HT1080 (cell line): ENCODE measurements at places on chromosomes 11 and 22. TPM values are rescaled to one million over a fixed set of nuclear protein-coding genes. Genes with fewer than 3 reads are reported as not detected.

DNA sequence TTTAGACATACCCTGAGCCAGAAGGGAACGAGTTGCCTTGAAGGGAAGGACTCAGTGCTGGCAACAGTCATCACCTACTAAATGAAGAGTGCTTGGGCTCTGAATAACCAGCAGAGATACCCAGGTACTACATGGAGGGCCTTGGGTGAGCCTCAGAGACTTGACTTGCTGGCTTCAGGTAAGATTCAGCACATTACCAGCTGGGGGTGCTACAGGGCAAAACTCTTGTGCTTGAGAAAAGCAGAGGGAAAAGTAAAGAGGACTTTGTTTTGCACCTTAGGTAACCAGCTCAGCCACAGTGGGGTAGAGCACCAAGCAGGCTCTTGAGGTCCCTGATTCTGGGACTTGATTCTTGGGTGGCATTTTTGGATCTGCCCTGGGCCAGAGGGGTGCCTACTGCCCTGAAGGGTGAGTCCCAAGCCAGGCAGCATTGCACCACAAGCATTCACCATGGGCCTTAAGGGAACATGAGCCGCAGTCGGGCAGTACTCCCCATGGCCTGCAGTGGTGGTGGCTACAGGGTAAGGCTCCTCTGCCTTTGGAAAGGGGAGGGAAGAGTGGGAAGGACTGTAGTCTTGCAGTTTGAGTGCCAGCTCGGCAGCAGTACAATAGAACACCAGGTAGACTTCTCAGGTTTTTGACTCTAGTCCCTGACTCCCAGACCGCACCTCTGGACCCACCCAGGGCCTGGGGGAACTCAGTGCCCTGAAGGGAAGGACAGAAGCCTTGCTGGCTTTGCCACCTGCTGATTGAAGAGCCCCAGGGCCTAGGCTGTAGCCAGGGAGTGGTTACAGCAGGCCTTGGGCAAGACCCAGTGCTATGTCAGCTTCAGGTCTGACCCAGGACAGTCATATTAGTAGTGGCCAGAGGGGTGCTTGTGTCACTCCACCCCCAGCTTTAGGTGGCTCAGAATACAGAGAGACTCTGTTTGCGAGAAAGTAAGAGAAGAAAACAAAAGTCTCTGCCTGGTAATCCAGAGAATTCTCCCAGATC, 22.7 kb upstream of the PLEKHA7 start:
- no peak for DNase-seq

DNA sequence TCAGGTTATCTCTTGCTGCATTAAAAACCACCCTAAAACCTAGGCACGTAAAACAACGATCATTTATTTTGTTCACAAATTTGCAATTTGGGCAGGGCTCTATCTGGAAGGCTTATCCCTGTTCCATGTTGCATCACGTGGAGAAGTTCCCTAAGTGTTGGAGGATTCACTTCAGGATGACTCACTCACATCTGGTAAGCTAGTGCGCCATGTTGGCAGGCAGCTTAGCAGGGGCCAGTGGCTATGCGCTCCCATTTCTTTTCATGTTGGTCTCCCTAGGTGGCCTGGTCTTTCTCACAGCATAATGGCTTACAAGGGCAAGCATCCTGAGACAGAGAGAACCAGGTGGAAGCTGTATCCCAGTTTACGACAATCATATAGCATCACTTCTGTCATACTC, 226.8 kb downstream of the BLID start:
- no peak for DNase-seq

DNA sequence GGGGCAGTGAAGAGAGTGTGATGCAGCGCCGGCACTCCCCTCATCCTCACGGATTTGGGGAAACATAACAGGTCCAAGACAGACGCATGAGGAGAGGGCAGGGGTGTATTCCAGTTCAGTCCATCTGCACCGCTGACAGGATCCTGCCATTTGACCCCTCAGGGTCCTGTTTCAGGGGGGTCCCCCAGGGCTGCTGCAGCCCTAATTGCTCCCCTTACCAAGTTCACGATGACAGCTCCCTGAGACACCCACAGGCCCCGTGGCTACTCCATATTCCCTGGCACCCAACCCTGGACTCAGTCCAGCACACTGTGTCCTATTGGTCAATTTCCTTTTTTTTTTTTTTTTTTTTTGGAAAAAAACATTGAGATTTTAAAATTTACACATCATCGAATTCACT, 41.5 kb downstream of the SHANK2 start:
- no peak for DNase-seq

DNA sequence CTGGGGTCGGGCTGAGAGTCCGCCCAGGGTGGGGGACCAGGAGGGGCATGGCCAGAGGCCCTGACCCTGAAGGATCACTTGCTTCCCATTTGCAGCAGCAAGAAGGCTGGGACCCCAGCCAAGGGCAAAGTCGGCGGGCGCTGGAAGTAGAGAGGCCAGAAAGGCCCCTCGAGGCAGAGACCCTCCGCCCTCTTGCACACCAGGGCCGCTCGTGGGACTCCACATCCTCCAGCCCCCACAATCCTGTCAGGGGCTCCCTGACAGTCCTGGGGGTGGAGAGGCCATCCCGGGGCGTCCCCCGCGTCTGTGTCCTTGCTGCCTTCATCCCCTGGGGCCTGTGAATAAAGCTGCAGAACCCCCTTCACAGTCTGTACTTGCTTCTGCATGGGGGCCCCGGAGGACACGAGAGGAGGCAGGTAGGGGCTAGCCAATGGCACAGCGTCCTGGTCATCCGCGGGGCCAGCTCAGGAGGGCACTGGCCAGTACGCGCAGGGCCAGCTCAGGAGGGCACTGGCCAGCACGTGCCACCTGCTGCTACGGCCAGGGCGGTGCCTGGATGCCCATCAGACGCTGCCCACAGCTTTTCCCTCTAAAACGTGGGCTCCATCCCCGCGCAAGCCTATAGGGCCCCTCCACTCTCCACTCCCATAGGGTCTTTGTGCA, 8.7 kb upstream of the MRPL23 start:
- DNase-seq = no peak

DNA sequence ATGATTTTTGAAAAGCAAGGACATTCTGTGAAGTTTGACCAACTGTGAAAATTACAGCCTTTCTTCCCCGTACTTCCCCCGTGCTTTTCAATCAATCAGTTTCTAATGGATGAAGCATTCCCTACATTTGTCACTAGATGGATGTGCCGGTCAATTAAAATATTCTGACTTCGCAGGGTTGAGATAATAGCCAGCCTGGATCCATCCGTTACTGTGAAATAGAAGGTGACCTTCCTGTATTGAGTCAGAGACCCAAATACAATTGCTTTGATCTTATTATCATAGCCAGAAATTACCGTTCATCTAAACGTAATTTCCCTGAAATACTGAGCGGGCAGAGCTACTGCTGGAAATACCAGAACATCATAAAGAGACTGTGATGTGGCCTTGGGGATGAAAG, 21.1 kb upstream of the PARVB start:
- DNase-seq = no peak

BIRC3 gene
- total RNA-seq = 0.27 and 0.50 TPM in 2 replicates

LRP4 gene
- total RNA-seq = 1.9 and 2.1 TPM in 2 replicates

OR4A16 gene
- not detected in 2 replicates for total RNA-seq

GRCh38 chr11:123211981-123212380, 16.9 kb upstream of the CLMP start:
- DNase-seq = peak; percentile 51

TUBA8 gene
- 0.06 and 0.17 TPM in 2 replicates for total RNA-seq
